Suprapubic skin (tissue), 4 donors: ENCODE measurements at places on chromosomes 16 and 17.

GRCh38 chr16:21172650-21173049, 14.2 kb downstream of the LDAF1 start:
- no peak for DNase-seq

- no peak for DNase-seq
Measured at GRCh38 chr16:87347932-87348615, 30.9 kb upstream of the C16orf95 start.

DNA sequence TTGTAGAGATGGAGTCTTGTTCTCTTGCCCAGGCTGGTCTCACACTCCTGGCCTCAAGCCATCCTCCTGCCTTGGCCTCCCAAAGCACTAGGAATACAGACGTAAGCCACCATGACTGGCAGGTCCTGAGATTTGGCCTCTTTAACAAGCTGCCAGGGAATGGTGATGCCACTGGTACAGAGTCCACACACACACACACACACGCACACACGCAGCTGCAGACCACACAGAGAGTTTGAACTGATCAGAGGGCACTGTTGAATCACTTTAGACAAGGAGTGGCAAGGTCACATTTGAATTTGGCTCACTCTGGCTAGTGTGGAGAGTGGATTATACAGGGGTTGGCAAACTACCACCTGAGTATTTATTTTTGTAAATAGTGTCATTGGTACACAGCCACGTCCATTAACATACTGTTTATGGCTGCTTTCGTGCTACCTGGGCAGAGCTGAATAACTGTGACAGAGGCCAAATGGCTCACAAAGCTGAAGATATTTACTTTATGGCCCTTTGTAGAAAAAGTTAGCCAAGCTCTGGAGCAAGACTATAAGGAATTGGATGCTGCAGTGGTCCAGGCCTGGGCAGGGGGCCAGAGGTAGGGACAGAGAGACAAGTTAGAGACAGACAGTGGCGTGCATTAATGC, 9.9 kb downstream of the ITPRIPL2 start:
- DNase-seq = no peak

GRCh38 chr16:14462811-14463210, 167.2 kb downstream of the PARN start:
- DNase-seq = no peak

GRCh38 chr16:74637742-74638453, 28.8 kb downstream of the RFWD3 start:
- DNase-seq = no peak
